Ascending aorta (tissue), 2 donors: ENCODE measurements at places on chromosomes 3 and 15. TPM values are rescaled to one million over a fixed set of nuclear protein-coding genes. Genes with fewer than 3 reads are reported as not detected.

- DNase-seq = no peak
These were observed 168.2 kb downstream of the TBC1D2B start for GRCh38 chr15:77909182-77909940.

Gene IL1RAP
- total RNA-seq = 12.8 TPM

Gene RTF1
- total RNA-seq = 9.4 TPM

DNA sequence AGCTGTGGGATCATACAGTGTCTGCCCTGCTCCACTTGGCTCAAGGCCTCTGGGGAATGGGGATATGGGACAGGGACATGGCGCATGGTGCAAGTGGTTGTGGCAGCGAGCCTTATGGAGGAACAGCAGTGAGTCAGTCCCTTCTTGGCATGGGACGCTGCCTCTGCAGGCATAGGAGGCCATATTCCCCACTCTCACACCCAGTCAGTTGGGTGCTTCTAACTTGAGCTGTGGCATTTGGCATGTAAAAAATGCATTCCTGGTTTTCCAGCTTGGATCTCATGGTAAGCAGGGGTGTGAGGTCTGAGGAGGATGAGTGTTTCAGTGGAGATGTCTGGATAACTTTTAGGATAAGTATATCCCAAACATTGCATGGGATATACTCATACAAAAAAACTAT is 31.6 kb upstream of the UBE2Q2 start:
- no peak for DNase-seq

GRCh38 chr3:54698054-54698453 is 229.8 kb downstream of the LRTM1 start:
- no peak for DNase-seq

DNA sequence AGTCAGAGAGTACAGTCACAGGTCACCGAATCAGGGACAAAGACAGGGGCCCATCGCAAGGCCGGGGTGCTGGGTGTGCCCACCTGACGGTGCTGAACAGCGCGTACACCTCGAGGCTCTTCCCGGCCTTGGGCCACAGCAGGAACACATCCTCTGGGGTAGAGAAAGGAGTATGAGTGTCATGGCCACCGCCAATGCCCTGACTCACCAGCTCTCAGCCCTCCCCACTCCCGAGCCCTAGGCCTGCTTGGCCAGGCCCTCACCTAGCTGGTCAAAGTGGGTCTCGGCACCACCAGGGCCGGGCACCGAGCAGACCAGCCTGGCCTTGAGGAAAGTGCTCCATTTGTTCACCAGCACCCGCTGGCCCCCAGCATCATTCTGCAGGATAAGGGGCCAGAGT is 4.2 kb downstream of the SEMA3G start:
- DNase-seq = no peak

Gene ABI3BP
- 54.2 TPM for total RNA-seq

Gene POC1A
- total RNA-seq = not detected

Gene IL20RB
- total RNA-seq = not detected

DNA sequence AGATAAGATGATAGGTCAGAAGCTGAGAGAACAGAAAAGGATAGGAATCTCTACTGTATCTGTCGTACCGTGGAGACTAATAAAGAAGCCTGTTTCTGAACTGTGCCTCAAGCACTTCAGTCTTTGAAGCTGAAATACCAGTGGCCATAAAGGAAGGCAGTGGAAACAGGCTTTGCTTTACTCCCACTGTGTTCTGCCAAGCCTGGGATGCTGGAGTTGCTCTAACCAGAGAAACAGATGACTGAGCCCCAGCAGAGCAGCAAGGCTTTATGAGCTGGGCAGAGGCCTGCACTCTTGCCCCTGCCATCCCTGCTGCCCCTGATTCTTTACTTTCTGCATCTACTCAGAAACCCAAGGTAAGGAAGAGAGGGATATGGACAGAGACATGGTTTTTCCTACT is 89.4 kb downstream of the PDE8A start:
- DNase-seq = no peak

- DNase-seq = no peak
These were observed 525 bp upstream of the FSTL1 start for GRCh38 chr3:120451272-120451761.

DNA sequence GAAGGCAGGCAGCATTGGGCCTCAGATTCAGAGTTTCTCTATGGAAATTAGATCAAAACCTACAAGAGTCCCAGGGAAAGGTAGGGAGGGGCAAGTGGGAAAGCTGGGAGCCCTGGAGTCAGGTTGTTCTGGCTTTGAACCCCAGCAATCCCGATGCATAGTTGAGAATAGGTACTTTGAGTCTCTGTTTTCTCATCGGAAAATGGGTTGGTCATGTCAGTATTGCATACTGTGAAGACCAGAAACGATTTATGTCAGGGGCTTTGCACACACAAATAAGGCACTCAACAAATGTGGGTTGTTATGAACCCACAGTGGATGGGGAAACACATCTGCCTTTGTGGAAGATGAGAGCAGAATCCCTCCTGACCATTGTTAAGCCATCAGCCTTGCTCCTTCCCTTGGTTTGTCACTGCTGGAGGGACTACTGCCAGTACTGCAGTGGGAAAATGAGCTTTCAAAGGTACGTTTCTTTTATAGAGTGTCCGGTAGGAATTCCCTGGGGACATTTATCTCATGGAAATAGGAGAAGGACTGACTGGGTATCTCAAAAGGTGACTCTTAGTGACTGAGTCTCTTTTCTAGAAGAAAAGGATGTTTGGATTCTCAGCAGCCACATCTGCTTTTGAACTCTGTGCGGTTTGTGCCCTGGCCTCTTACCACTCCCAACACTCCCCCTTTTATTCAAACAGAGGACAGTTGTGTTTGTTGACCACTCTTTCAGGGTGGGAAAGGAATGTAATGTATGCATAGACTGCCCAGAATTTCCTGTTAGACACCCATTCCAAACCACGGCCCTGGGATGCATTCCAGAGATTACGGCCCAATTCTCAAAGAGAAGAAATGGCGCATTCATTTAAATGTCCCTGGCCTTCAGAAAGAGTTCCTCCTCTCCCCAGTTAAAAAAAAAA is 54.6 kb upstream of the VILL start:
- no peak for DNase-seq

Gene AMT
- total RNA-seq = not detected

GRCh38 chr3:38281895-38282686 is at the start of gene SLC22A14:
SLC22A14 (plus strand) TSS chr3:38282294; CDS start chr3:38306027, 23,733 bp downstream.
- no peak for DNase-seq

GRCh38 chr3:123130079-123130750 is 63.4 kb downstream of the PDIA5 start:
- no peak for DNase-seq

Gene RPL35A
- 291 TPM for total RNA-seq

DNA sequence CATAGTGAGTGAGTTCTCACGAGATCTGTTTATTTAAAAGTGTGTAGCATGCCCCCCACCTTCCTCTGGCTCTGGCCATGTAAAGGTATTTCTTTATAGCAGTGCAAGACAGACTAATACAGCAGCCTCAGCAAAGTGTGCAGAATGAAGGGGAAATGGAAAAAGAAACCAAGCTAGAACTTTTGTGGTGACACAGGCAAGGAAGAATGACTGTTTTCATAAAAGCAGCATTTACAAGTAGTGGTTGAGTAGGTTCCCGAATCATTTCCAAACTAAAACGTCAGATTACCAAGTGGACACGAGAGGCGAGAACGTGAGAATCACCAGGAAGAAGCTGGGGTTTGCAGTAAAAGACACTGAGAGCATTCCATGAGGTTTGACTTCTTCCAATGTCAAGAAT is 100.2 kb upstream of the AKAP13 start:
- DNase-seq = no peak

Gene TM4SF4
- total RNA-seq = not detected

GRCh38 chr3:175495331-175495730 is 636.2 kb downstream of the NAALADL2 start:
- DNase-seq = no peak

GRCh38 chr3:142987080-142987700 is 14.2 kb upstream of the U2SURP start:
- DNase-seq = no peak

Gene RASL12
- total RNA-seq = 187 TPM

DNA sequence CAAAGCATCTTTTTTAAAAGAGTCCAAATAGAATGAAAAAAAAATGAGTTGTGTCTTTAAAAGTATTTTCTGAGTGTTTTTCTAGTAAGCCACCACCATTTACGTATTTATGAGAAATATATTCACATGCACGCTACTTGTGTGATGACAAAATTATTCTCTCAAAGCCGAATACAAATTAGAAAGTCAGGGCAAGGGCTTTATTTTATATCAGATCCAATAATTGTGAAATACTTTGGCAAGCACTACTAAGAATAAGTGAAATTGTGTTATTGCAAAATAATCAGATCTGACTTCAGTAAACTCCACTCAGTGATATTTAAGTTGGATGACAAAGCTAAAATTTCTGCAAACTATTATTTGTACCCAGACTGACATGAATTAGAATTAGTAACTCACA is 589.3 kb upstream of the KCNMB2 start:
- no peak for DNase-seq

DNA sequence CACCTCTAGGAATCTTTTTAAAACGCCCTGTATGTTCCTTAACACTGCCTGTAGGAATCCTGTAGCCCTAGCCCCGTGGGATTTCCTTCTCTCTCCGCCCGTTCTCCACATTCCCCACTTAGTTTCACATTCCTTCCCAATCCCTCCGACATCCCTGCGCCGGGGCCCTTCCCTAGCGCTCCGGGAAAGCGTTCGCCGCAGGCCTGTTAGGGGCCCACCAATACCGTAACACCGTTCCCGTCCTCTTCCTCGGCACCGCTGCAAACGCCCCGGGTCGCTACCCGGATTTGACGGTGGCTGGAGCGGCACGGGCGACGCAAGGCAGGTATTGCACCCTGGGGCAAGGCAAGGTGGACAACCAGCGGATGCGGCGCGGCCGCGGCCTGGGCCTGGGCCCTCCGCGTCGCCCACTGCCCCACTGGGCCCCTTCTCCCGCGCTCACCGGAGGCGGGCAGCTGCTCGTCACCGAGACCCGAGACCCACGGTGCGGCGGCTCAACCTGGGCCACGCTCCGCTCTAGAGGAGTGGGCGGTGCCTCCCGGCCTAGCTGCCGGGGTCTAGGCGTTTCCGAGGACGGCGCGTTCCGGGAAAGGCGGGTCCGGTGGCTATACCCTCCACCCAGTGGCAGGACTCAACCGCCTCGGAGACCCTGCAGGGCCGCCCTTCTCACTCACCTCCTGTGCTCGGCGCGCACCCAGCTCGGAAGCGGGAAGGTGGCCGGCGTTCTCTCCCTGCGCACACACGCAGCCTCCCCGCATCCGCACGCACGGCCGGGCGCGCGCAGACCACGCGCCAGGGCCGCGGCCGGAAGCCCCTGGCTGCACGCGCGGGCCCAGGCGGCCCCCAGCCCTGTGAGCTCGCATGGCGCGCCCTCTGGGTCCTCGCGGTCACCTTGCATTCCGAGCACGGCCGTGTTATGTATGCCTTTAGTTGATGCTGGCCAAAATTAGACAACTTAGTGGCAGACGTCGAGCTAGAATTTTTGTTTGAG is at the start of gene B3GALNT1:
TSS of gene B3GALNT1 (minus strand) at position 789 of the 991 bp plus-strand sequence. CDS start 18,595 bp downstream, outside the sequence.
- peak; percentile 65 for DNase-seq

Gene SLC24A5
- not detected for total RNA-seq

Gene PLSCR5
- not detected for total RNA-seq

- no peak for DNase-seq
These were observed 93.2 kb downstream of the MAGI1 start for GRCh38 chr3:65945480-65945879.

- DNase-seq = no peak
These were observed 370.8 kb upstream of the SUCLG2 start for GRCh38 chr3:68025189-68025588.

DNA sequence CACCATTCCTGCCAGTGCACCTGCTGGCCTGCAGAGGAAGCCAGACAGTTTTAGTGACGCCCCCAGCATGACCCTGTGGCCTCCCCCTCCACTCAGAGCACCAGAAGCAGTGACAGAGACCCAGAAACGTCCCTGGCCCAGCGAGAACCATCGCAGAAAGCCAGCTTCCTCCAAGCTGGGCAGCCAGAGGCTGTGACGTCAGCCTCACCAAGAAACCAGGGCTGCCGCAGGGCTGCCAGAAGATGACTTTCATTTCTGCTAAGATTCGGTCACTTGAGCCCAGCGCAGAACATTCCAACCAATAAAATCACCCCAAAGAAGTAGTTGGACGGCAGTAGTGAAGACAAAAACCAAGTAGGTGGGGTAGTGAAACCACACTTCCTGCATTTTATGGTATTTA is 29.6 kb upstream of the RPL32 start:
- DNase-seq = peak; percentile 37

Gene MLF1
- 3.3 TPM for total RNA-seq

GRCh38 chr15:64687688-64688087 is 87.7 kb downstream of the RBPMS2 start:
- DNase-seq = no peak

Gene SGO1
- total RNA-seq = not detected

DNA sequence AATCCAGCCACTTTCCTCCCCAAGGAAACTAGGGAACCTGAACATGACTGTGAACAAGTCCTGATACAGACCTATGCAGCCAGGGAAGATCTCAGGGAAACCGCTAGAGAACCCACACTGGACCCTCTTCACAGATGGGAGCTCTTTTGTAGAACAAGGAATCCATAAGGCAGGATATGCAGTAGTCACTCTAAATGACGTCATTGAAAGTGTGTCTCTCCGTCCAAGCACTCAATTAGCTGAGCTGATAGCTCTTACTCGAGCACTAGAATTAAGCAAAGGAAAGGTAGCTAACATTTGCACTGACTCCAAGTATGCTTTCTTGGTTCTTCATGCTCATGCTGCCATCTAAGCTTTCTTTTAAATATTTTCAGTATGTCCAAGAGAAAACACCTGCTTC is 10.0 kb upstream of the SMCO1 start:
- no peak for DNase-seq

DNA sequence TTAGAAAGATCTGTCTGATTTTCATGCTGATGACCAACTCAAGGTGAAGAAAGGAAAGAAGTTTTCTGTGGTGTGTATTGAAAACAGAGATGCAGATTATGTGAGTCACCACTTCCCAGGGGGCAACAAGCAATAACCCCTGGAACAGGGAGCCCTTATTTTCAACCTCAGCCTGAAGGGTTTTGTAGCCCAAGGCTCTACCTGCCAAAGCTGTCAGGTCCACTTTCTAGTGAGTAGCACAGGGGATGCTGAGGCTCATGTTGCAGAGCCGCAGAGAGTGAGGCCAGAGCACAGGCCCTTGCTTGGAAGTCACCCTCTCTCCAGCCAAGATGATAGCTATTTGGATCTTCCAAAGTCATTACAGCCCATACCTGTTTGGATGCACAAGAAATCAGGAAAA is 152.2 kb upstream of the SLC24A5 start:
- no peak for DNase-seq

Gene SYNM
- total RNA-seq = 37.7 TPM

GRCh38 chr3:16224325-16224724 is 40.4 kb downstream of the DPH3 start:
- no peak for DNase-seq
